GM23338 (cell line): ENCODE measurements at places on chromosomes 4 and X. TPM values are rescaled to one million over a fixed set of nuclear protein-coding genes. Genes with fewer than 3 reads are reported as not detected.

DNA sequence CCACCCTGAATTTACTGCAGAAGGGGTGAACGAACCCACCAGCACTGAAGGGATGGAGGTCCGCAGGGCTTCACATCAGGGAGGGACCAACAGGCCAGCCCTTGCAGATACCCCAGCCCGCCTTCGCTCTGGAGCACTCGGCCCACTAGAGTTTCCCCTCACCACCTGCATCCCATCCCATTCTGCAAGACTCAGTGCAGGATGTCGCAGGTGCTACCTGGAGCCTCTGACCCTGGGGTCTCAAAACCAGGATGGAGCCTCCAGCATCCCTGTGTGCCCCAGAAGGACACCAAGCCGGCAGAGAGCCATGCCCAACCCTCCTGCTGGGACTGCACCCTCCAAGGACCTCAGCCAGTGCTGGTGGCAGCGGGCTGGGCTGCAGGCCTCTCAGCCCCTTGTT is 57.6 kb upstream of the ADRA2C start:
- DNase-seq = no peak

DNA sequence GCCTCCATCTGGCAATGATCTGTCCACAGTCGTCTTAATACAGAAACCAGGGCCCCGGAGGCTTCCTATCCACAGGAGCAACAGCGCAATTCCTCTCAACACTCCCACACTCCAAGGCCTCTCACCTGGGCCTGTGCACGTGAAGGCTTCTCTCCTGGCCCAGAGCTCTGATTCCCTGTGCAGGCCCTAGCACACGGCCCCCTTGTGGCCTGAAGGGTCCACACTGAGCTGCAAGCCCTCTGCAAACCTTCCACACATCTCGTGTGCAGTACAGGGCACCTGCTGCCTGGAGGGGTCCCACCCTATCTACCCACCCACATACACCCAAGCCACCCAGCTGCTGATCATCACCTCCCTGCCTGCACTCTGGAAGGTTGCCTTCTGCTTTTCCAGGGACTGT is 150.1 kb upstream of the NUDT10 start:
- DNase-seq = peak; percentile 47

GRCh38 chrX:48569958-48570357 is 4.3 kb upstream of the RBM3 start:
- DNase-seq = no peak

DNA sequence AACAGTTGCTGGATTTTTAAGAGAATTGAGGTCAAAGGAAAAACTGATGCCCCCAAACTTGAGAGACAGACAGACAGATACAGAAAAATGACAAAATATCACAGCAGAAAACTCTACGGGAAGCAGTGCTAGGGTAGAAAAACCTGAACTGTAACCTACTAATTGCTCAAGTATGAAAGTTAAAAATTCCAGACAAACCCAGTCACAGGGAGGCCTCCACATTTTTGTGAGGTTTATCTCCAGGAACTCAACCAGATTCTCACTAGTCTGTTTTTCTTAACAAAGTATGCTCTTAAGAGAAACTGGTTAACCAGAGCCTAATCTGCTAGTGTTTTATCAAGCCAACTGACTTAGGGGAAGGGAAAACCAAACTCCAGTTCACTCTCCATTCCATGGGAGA is 19.9 kb upstream of the PPP3CA start:
- DNase-seq = no peak

DNA sequence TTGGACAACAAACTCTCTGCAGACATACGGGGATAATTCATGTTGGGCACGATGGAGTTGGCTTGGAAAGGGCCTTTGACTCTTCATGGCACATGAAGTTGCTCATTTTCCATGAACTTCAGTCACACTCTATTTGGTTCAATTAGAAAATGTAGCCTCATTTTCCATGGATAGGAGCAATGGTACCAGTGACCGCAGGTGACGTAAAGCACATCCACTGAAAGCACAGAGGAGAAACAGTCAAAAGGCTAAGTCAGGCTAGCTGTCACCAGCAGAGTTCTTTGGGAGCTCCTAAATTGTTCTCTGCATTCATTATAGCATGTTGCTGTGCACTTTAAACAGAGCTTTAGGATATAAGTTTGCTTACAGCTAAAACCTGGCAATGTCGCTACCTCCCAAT is 39.9 kb upstream of the MAP3K15 start:
- DNase-seq = no peak

GRCh38 chr4:94453391-94453963 is 1.7 kb downstream of the PDLIM5 start:
- DNase-seq = no peak

DNA sequence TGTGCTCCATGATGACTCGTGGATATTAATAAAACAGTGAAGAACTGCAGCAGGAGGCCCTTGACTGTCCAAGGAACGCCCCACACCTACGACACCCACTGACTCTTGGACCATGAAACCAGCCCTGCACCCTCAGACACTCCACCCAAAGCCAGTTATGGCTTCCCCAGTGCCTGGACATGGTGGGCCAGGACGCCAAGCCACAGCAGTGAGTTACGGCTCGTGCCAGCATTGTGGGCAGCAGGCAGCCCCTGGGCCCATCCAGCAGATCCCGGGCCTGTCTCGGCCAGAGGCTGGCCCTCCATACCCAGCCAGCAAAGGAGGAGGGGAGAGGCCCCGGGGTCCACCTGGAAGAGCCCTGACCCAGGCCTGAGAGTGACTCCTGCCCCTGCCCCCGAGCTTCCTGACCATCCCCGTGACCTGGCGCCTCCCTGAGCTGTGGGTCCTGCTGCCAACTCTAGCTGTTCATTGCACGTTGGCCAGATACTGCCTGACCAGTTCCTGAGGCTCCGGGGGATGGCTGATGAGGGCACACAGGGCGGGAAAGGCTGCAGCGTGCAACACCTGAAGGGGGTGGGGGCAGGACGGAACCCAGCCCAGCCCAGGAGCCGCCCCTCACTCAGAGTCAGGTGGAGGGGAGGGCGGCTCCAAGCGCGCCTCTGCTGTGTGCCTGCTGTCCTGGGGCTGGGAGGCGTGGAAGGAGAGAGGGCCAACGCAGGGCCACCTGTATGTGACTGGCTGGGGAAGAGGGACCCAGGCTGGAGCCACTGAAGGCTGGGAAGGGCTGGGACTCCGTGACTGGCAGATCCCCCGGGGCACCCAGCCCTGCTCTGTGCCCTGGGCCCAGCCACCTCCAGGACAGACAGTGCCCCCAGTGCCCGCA is 739 bp downstream of the SLC49A3 start:
- peak; percentile 77 for DNase-seq

- no peak for DNase-seq
These were observed 179.1 kb upstream of the DKK2 start for GRCh38 chr4:107215222-107215621.

GRCh38 chrX:2677764-2678163 is 13.3 kb upstream of the CD99 start:
- DNase-seq = no peak

- no peak for DNase-seq
These were observed 132.3 kb downstream of the NDST4 start for GRCh38 chr4:114980932-114981708.

- DNase-seq = peak; percentile 27
These were observed 4.0 kb downstream of the LDB2 start for GRCh38 chr4:16894406-16894805.

DNA sequence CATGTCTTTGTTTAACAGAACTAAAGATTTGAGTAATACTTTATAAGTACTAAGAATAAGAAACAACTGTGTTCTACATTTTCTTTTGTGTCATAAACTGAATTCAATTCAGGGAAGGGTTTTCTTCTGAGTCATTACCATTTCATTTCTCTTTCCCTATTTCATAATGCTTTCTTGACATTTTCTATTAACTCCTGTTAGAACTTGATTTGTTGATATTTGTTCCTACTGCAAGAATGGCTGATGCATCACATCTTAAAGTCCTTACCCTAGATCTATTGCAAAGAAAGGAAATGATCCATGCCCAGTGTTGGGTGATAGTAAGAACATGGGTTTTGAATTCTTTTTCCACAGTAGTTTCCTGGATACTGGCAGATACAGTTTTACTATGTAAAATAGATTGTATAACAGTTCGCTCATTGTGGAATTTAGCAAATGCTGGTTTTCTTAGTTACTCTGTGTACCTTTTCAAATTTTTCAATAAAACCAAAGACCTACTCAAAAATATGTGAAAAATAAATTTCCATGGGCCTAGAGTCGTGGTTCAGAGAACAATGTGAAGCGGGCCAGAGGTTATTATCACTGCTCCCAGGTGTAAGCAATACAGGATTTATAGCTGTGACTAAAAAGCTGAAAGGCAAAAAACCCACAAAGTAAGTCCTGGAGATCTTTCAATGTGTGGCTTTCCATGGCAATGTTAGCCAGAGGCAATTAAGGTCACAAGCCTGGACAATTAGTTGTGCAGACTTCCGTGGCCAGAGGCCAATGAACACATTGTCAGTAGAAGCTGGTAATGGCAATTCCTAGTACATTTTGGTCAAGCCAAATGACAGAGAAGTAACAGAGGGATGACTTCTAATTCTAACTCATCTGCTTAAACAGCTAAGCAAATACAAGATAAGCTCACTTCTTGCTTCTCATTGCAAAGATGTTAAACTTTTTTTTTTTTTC is 127.3 kb upstream of the FAT4 start:
- no peak for DNase-seq

DNA sequence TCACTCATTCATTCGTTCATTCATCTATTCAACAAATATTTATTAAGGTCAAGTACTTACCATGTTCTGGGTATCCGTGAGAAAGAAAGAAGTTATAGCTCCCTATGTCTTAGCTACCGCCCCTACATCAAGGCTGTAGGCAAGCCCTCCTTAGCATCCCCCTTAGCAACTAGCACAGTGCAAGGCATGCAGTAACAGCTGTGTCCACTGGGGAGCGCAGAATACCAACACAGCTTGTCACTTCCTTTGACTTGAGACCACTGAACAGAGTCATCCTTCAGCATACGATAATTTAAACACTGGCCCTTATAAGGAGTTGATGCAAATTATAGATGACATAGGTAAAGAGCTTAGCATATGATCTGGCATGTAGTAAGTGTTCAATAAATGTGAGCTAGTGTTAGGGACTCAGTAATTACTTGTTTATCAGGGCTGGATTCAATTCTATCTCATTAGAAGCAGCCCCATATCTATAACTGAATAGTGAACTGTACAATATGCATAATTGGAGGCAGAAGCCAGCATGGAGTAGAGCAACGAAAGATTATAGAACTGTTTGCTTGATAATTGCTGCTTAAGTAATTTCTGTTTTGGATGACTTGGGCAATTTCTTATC is 8.7 kb downstream of the KIAA1210 start:
- peak; percentile 67 for DNase-seq

- no peak for DNase-seq
These were observed 243.3 kb downstream of the ARAP2 start for GRCh38 chr4:36000941-36001557.

DNA sequence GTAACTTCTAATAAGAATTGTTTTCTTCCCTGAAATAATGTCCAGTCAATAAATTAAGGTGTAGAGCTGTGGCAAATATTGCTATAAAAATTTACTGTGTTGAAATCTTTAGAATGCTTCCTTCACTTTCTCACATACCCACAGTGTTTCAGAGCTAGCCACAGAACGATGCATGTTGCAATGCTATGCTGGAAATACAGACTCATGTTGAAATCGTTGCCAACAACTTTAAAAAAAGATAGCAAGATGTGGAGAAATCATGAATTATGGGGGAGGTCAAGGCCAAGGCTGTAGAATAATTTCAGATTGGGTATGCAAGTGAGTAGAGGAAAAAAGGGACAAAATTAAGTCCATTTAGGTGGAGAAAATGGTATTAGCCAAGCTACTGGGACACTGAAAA is 204.8 kb downstream of the VEGFC start:
- DNase-seq = no peak

PCDH7 gene
- 7.6 and 10.8 TPM in 2 replicates for total RNA-seq

MRFAP1L1 gene
- 58.2 and 61.6 TPM in 2 replicates for total RNA-seq

EMCN gene
- not detected in 2 replicates for total RNA-seq

CXCL10 gene
- total RNA-seq = not detected in 2 replicates

RXFP1 gene
- total RNA-seq = 0.12 and 0.63 TPM in 2 replicates

NHS gene
- total RNA-seq = 5.6 and 8.2 TPM in 2 replicates

SCML1 gene
- total RNA-seq = 4.0 and 5.4 TPM in 2 replicates

NEUROG2 gene
- total RNA-seq = not detected in 2 replicates

KLHL34 gene
- total RNA-seq = 1.1 and 1.9 TPM in 2 replicates

CENPI gene
- total RNA-seq = 30.8 and 41.3 TPM in 2 replicates

PDGFRA gene
- total RNA-seq = 7.0 and 10.8 TPM in 2 replicates
